ENCODE measurements at places on chromosomes 6 and 20.

DNA sequence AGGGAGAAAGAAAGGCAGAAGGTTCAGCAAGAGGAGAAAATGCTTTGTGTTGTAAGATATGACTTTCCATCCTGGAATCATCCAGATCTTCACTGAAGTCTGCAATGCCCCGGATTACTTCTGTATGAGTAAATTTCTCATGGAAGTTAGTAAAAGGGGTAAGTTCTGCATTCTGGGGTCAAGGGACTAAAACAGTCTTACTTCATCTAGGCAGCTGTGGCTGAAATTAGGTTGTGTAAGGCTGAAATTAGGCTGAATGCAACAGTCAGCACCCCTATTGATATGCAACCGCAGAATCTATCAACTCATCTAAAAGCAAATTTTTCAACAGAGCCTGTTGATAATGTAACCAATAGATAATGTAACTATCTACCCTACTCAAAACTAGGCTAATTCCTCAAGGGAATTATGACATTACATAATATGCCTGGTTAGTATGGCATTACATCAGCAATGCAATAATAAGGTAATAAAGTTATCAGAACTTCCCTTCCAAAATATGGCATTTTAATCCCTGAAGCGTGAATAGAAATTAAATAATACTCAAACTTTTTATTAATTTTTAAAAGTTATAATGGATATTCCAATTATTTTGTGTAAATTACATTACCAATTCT is 671.7 kb upstream of the CITED2 start:
- DNase-seq = no peak

DNA sequence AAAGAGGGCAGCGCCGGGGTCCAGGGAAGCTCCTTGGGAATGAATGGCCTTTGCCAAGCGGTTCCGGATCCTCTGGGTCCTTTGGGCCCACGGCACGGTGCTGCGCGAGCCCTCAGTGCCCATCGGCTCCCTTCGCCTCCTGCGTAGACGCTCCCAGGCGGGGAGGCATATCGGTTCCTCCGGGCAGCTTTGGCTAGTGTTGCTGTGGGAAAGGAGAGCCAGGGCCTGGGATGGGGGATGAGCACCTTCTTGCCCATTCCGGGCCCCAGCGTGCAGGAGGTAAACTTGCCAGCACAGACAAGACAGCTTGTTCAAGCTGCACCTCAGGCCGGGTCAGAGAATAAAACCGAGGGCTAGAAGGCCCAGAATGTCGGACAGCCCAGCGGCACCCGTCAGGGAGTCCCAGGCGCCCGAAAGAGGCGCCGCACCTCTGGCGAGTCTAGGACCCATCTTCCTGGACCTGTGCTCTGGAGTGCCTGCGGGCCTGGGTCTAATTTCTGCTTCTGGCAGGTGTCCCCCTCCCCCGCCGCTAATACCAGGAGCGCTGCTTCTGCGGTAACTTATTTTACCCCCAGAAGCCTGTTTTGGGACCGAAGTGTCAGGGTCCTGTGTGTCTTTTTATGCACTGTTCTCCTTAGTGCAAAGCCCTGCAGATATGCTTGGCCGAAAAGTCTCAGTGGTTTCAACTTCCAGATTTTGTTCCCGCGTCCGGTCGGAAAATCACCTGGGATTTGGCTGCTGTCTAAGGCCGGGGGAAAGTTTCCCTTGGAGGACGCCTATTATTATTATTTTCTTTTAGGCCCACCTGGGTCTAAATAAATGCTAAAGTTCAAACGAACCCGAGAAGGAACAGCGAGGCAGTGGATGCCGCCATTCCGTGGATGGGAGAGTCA is 1.7 kb upstream of the TFAP2C start:
- no peak for DNase-seq

DNA sequence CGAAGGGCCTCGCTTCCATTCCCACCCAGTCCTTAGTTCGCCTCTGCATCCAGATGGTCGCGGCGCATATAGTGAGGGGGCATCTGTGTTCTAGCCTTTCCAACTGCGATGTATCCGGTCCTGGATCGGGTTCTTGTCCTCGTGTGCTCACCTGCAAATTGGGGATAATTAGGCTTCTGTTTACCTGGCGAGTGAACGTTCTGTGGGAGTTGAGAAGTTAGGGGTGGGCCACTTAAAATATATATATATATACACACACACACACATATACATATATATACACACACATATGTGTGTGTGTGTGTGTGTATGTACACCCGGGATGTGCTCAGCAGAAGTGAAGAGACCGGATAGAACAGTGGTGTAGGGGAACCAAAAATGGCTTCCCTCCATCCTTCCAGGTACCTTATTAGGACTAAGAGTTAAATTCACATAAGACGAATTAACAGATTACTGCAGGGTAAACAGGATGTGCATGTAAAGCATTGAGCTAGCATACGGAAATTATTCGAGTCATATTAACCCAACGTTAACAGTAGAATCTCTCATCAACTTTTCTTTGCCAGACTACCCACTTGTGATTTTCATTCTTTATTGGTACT is 537 bp downstream of the CSTF1 start:
- DNase-seq = no peak

- peak; percentile 8 for DNase-seq
Observed at GRCh38 chr6:144756469-144756868, 471.3 kb downstream of the UTRN start.

GRCh38 chr20:50286609-50287008 is 96.0 kb downstream of the CEBPB start:
- no peak for DNase-seq

- no peak for DNase-seq
Observed at GRCh38 chr6:123715006-123715863, 78.5 kb upstream of the TRDN start.

GRCh38 chr6:152130441-152130840 is 323.0 kb downstream of the ESR1 start:
- no peak for DNase-seq

GRCh38 chr20:36303020-36303595 is 3.0 kb upstream of the DLGAP4 start:
- no peak for DNase-seq

DNA sequence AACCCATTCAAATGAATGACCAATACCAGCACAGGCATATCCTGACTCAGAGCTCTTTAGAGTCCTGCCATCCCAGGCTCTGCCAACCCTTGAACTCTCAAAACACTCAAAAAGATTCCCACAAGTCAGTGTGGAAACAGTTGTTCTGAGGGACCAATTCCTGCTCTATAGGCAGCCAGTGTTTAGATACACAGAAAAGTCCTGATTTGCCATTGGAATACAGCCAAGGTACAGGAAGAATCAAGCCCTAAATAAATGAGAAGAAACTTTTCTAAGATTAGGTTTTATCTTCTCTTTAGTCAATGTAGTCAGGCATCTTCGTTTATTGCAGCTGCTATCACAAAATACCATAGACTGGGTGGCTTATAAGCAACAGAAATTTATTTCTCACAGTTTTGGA is 626.8 kb upstream of the ARID1B start:
- DNase-seq = no peak

DNA sequence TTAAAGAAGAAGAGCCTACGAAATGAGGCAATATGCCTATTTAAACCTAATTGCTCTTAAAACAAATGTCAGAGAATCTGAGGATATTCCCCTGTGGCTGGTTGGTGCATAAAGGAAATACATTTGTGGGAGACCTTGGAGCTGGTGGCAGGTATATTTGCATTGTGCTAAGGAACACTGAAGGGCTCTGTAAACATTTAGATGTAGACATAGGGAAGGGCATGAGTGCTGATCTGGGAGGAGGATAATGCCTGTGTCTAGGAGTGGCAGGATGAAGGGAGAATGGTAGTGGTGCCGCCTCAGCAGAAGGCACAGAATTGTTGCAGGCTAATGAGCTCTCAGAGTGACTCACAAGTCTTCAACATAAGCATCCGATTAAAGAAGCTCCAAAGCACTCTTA is 85.8 kb downstream of the CD164 start:
- DNase-seq = no peak

GRCh38 chr20:50695135-50695872 is 4.0 kb upstream of the RIPOR3 start:
- no peak for DNase-seq

GRCh38 chr6:96002576-96002910 is 13.2 kb upstream of the FUT9 start:
- no peak for DNase-seq

- DNase-seq = no peak
Observed at GRCh38 chr6:79699606-79700005, 68.5 kb downstream of the SH3BGRL2 start.

GRCh38 chr20:32536851-32537656 is 48.1 kb downstream of the NOL4L start:
- DNase-seq = no peak

GRCh38 chr20:58267389-58268215 is 39.1 kb upstream of the ANKRD60 start:
- DNase-seq = no peak

GRCh38 chr6:166691199-166691598 is 64.1 kb upstream of the RPS6KA2 start:
- no peak for DNase-seq

DNA sequence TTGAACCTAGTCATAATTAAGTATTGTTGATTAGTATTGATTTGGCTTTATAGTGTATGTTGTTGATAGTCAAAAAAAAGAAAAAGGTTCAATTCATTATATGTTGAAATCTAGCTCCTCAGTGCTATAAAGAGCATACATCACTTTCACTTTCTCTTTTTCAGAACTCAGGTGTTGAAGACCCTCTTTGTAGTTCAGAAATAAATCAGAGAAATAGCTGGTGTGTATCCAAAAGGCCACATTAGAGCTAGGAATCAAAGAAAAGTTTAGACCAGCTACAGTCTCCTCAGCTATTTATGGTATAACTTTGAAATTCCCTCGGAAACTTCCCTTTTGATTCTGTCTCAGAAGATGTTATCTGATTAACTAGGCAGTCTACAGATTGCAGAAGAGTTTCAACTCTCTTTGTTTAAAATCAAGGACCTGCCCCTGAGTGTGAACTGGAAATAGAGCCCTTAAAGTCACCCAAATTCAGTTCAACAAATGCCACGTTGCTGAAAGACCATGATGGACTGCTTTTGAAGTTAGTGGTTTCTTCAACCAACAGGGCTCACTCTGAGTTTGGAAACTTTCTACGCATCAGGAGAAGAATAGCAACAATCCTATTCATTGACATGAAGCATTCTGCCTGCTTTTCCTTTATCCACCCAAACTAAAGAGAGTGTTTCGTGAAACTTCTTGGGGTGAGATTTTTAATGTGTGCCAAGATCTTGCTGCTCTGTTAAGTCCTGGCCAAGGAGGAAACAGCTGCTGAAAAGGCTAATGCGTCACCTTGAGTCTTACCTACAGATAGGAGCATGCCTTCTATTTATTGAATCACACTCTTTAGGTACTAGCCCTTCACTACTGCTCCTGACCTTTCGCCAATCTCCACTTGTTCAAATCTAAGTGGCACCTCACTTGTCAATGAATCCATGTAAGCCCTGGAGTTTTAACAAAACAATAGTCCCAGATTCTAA is 111.7 kb downstream of the TNFRSF21 start:
- no peak for DNase-seq

DNA sequence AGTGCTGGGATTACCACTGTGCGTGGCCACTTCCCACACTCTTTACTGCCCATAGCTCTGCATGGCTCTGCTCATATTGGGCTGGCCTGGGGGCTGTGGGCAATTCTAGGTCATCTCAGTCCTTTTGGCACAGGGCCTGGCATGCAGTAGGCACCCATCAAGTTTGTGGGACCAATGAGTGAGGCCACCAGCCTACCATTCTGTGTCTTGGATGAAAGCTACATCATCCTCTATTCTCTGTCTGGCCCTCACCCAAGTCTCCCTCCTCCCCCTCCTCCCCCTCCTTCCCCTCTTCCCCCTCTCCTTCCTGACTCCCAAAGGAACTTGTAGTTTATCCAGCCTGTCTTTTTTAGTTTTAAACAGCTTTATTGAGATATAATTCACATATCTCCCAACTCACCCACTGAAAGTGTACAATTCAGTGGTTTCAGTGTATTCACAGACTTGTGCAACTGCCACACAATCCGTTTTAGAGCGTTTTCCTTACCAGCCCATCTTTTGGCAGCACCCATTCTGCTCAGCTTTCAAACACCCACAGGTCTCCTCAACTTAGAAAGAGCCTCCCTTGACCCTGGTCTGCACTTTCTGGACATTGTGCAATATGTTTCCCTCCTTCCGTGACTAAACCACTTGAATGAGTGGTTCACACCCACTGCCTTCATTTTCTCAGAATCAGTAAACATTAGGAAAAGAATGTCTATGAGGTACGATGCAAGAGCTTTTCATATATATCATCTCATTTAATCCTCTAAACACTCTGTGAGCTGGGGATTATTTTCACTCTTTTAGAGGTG is 21.5 kb upstream of the MRPS18A start:
- DNase-seq = no peak

DNA sequence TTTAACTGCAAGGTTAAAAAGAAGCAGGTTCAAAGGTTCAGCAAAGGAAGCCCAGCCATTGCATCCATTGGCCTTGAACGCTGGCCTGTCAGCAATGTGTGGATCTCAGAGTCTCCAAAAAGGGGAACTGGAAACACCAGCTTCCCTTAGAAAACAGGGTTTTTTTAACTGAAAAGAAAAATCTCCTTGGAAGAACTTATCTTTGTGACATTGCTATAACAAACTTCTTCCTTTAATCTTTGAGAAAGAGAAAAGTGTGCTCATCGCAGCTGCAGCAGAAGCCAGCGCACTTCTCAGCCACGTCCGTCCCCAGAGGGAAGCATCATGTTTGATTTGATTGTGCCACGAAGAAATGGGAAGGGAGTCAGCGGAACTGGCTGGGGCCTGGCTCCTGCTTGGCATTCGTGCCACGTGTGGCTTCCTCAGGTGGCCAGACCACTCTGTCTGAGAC is 215.0 kb downstream of the SYNDIG1 start:
- DNase-seq = no peak

- no peak for DNase-seq
Observed at GRCh38 chr6:111837007-111837406, 36.2 kb downstream of the FYN start.

- no peak for DNase-seq
Observed at GRCh38 chr6:125728739-125729138, 20.7 kb upstream of the HEY2 start.

GRCh38 chr6:11275598-11275997 is 43.1 kb upstream of the NEDD9 start:
- DNase-seq = no peak

GRCh38 chr20:17872434-17872833 is 96.2 kb downstream of the SNX5 start:
- no peak for DNase-seq

DNA sequence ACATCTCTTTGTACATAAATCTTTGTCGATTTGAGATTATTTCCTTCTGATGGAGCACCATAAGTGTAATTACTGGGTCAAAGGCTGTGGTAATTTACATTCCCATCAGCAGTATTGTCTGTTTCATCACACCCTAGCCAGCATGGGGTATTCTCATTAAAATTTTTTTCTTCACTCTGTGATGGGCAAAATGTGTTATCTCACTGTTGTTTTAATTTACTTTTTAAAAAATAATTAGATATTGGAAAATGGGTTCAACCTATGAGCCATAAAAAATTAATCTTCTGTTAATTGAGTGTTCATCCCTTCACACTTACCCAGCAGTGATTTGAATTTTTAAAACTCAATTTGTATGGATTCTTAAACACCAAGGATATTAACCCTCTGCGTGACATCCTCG is 44.0 kb upstream of the NNAT start:
- DNase-seq = no peak

Measured in NCI-H1048 (cell line).